NCI-H526 treated with DMSO at 0.1 percent for 48 hours (cell line): ENCODE measurements at places on chromosomes 6 and 20.

GRCh38 chr6:119110601-119111548, 32.4 kb upstream of the FAM184A start:
- peak; percentile 39 for DNase-seq

- DNase-seq, result no peak
Measured at GRCh38 chr20:57705127-57705899, 4.5 kb downstream of the PMEPA1 start.

DNA sequence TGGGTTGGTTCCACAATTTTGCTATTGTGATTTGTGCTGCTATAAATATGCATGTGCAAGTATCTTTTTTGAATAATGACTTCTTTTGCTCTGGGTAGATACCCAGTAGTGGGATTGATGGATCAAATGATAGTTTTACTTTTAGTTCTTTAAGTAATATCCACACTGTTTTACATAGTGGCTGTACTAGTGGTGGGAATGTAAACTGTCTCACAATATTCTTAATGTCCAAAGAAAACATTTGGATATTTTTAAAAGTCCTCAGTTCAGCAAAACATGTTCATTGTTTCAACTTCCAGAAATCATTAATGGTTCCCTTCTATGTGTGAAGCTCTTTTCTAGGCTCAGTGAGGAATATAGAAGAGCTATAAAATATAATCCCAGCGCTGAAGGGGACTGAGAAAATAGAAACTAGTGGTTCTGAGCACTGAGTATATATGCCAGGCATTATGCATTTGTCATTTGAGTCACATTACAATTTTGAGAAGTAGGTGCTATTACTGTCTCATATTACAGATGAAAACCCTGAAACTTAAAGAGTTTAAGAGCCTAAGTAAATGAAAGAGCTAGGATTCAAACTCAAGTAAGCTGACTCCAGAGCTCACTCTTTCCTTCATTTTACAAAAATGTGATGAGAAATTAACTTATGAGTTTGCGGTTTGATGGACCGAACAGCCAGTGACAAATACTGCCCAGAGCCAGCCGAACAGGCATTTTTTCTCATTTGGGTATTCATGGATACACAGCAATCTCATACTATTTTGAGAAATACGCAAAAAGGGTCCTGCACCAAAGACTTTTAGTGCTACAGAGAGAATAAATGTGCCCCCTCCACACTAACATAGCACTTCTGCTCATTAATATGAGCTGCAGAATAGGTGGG, 250.1 kb downstream of the TBX18 start:
- no peak for DNase-seq

- DNase-seq, result no peak
Measured at GRCh38 chr6:23266536-23266935, 697.2 kb downstream of the HDGFL1 start.

- no peak for DNase-seq
Measured at GRCh38 chr6:32637219-32637880, at the start of gene HLA-DQA1. Gene HLA-DQA1, plus strand, starts transcription at chr6:32637406. Its CDS starts 53 bp downstream, at chr6:32637459.

GRCh38 chr20:3547906-3548305, 77.1 kb downstream of the ATRN start:
- no peak for DNase-seq

DNA sequence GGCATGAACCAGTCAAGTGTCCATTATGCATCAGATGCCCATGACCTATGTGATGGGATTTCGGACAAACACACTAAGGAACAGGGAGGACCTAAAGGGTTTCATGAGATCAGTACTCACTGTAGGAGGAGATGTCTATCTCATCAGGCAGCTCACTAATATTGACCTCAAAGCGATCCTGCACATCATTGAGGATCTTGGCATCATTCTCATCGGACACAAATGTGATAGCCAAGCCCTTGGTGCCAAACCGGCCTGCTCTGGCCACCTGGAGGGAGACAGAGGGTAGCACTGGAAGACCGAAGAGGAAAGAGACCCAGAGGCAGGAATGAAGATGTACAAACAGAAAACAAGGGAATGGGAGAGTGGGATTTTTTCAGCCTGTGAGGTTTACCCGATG, 1.9 kb downstream of the MCCD1 start:
- DNase-seq, result no peak

GRCh38 chr20:17972121-17972520, 3.3 kb downstream of the MGME1 start:
- DNase-seq, result no peak

- no peak for DNase-seq
Measured at GRCh38 chr6:5142915-5143314, 57.8 kb downstream of the PPP1R3G start.
